ENCODE measurements at places on chromosomes 5 and 9.

GRCh38 chr9:134597041-134597913 is 44.3 kb upstream of the COL5A1 start:
- DNase-seq: no peak

- no peak for DNase-seq
Measured at GRCh38 chr5:73682176-73682575, 56.2 kb downstream of the ARHGEF28 start.

DNA sequence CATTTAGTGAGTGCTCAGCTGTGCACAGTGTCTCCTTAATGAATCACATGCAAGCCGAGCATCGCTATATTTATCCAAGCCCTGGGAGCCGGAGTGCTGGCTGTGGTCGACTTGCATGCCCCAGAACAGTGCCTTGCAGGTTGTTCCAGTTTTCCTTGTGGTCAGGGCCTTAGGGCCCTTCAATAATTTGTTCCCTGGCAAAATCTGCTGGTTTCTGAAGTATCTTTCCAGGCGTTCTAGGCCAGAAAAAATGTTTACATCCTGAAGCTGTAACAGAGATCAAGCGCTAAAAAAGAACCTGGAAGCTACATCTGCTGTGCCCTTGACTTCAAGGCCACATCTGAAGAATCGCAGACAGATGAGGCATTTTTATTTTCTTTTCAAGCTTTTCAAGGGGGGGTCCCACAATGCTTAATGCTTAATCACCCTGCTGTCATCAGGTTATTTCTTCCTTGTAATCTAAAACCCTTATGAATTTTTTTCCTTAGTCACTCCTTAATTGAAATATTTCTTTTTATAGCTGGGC is 105.8 kb downstream of the DOCK2 start:
- DNase-seq: peak; percentile 79

- DNase-seq: no peak
Measured at GRCh38 chr5:17096952-17097695, 120.3 kb upstream of the BASP1 start.

GRCh38 chr5:169905017-169905416 is 75.3 kb downstream of the INSYN2B start:
- DNase-seq: no peak

- no peak for DNase-seq
Measured at GRCh38 chr5:34480810-34481528, 175.2 kb upstream of the RAI14 start.

DNA sequence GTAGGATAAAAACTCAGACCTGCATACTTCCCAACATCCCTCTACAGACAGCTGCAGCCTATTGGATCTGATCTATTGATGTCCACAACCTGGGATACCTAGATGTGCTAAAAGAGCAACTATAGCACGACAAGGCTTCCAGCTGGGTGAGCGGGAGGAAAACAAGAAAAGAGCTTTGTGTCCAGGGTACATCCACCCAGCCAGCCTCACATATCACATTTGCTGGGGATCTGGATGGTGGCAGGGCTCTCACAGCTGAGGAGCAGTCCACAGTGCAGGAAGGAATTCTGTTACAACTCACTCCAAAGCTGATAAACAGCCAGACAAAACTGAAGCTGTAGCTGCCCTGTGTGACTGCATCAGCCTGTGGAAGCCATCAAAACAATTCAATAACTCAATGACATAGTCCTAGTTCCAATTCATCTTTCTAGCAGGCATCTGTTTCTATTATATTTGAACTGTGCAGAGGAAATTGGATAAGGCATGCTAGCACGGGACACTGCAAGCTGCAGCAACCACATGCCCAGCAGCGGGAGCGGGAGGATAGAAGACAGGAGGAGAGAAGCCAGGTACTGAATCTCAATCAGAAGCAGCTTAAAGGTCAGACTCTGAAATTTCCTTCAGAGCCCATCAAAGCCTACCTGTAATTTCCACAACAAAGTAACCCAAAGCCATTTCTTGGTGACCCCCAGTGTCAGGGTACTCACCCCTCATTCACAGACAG is 45.0 kb downstream of the MED10 start:
- DNase-seq: no peak

DNA sequence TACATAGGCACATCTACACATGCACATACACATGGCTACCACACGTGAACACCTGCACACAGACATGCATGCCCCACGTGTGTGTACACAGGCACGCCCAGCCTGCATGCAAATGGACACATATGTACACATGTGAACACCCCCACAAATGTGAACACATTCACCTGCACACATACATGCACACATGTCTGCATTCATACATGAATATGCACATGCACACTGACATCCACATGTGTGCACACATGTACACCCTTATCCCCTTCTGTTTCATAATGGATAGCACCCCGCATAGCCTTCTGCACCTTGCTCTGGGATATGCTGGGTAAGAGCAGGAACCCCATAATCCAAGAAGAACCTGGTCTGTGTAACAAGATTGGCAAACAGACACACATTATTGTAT is 66.2 kb downstream of the WNK2 start:
- no peak for DNase-seq

GRCh38 chr5:126927429-126927828 is 102.9 kb downstream of the MARCHF3 start:
- no peak for DNase-seq

GRCh38 chr9:13291718-13292117 is 12.2 kb upstream of the MPDZ start:
- DNase-seq: no peak

- DNase-seq: no peak
Measured at GRCh38 chr9:69078581-69078980, 43.0 kb downstream of the FXN start.

DNA sequence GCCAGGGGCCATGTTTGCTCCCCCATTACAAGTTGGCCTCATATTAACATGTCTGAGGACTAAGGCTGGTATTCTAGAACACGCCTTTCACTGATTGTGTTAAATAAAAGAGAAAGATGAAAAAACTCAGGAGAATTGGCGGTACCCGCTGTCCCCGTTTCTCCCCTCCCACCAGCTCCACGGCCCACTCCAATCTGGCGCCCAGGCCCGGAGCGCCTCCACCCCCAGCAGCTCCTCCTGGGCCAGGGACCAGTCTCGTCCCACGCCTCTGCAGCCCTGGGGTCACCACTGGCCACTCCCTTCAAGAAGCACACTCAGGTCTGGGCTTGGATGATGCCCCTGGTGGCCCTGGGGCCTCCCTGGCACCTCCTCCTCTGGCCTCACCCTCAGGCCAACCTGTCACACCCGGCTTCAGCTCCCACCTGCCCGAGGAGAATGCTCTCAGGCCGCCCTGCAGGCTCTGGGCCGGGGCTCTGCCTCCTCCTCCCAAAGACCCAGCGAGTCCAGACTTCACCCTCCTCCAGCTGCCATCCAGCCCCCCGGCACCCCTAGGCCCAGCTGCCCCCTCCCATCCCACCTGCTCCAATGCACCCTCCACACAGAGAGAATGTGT is 133.0 kb upstream of the PPP1R26 start:
- DNase-seq: no peak

- no peak for DNase-seq
Measured at GRCh38 chr5:6718161-6718681, 5.0 kb downstream of the TENT4A start.

DNA sequence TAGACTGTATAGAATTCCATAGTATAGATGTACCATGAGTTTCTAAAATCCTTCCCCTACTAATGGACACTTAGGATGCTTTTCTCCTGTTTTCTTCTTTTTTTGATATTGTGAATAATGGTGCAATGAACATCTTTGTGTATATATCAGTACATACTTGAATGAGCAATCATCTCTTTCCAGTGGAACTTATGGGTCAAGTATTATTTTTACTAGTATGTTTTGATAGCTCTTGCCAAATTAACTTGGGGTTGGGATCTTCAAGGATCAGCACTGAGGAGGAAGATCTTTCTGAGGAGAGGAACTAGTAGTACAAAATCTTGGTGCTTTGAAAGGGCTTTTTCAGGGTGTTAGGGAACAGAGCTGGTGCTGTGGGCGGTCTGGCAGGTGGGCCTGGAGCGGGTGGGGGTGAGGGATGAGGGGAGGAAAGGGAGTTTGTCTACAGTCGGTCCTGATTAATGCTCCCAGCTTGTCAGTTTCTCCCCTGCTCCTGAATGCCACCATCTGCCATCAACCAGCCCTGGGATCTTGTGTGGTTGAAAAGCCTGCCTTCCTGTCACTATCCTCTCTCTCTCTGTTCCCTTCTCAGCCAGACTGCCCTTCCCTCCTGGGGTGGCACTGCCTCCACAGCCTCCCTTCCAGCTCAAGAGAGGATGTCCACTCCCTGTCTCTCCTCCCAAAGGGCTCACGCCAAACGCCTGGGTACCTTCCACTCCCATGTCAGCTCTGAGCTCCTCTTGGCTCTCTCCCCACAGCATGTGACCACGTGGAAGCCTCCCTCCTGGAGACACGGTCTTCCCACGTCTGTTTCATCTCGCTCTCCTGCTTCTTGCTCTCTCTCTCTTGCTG is 185.9 kb downstream of the DAB2IP start:
- no peak for DNase-seq

- no peak for DNase-seq
Measured at GRCh38 chr5:122435761-122436160, 123.7 kb downstream of the SNCAIP start.

- no peak for DNase-seq
Measured at GRCh38 chr5:8879248-8879647, 666.6 kb downstream of the SEMA5A start.

GRCh38 chr5:27129926-27130325 is 91.5 kb upstream of the CDH9 start:
- DNase-seq: no peak

- DNase-seq: no peak
Measured at GRCh38 chr5:73306741-73307275, 133.8 kb downstream of the TMEM174 start.

DNA sequence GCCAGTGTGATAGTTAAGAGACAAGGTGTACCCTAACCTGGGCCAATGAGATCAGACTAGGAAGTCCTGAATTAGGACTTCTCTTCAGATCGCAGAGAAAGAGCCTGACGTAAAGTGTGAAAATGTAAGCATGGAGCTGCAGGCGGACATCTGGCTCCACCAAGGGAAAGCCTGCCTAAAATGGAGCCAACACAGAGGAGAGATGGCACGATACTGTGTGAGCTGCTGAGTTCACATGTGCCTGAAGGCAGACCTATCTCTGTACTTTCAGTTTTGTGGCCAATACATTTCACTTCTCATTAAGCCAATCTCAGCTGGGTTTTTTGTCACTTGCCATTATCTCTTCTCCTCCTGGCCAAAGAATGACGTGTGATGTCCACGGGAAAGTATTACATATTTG is 210.5 kb downstream of the ELAVL2 start:
- DNase-seq: no peak

DNA sequence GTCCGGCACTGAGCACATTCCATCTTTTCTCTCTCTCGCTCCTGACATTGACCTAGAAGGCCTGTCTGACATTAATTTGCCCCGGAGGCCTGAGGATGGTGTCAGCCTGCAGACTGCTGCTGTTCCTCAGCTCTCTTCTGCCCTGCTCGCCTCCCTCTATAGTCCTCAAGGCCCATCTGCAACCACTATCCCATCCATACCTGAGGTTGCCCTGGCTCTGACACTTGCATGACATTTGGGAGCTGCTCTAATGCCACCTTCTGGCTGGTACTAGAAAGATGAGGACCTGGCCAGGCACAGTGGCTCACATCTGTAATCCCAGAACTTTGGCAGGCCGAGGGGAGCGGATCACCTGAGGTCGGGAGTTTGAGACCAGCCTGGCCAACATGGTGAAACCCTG is 38.6 kb upstream of the GGTA1 start:
- no peak for DNase-seq

DNA sequence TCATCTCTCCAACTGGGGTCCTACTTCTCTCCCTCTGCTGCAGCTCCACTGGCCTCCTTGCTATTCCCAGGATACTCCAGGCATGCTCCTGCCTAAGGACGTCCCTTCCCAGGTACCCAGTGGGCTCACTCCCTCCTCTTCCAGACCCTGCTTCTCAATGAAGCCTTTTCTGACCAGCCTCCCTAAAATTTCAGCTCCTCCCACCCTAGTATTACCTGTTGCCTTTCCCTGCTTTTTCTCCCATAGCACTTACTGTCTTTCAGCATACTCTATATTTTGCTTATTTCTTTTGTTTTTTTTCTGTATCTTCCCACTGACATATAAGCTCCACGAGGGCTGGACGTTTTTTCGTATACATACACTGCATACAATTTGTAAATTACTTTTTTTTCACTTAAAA is 26.1 kb upstream of the FSTL4 start:
- no peak for DNase-seq

- DNase-seq: no peak
Measured at GRCh38 chr9:116002181-116002580, 151.4 kb upstream of the PAPPA start.

DNA sequence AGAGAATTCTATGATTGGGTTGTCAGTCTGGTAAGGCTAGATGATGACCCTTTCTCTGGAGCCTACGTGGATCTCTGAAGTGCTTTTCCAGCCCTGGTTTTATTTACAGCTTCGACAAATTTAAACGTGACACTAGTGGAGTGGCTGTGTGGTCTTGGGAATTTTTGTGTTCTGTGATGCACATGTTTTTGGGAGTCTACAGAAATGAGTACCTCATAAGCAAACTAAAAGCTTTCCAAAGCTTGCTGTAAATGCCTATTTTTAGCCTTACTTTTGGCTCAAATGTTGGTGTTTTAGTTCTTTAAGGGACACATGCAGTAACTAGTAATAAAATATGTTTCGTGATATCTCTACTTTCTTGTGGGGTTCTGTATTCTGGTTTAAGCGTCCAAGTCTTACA is 3.3 kb downstream of the LARP1 start:
- DNase-seq: no peak

GRCh38 chr5:14806456-14806855 is 65.1 kb downstream of the ANKH start:
- DNase-seq: peak; percentile 72

GRCh38 chr9:125564631-125565030 is 142.4 kb downstream of the MAPKAP1 start:
- DNase-seq: no peak

DNA sequence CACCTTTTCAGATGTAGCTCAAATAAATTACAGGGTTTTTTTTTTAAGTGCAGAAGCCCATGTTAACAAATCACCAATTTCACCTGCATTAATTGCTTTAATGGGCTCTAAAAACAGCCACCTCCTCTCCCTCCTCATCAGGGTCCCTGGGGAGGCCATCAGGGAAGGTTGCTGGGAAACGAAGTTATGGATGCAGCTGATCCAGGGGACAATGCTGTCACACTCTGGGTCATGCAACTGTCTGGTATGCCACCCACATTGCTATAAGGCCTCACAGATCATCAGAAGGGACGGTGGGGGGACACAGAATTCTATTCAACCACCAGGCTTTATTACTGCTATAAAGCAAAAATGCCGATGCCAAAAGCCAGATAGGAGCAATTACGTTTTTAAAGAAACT is 9.3 kb downstream of the WHRN start:
- no peak for DNase-seq

DNA sequence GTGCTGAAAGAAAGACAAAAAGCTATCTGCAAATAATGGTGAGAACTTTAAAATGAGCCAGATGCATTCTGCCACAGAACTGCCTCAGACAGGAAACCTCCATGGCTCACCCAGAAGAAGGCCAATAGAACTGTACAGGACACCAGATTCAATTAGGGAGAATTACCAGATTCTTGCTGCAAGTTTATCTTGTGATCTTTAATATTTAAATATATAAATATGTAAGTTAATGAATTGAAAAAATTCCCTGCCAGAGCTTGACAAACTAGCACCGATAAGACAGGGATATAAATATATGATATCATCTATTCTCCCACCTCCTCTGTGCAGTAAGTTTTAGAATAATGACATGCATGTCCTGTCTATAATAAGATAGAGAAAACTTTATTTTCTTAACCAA is 252.8 kb downstream of the PLK2 start:
- no peak for DNase-seq

- no peak for DNase-seq
Measured at GRCh38 chr5:53323511-53323910, 156.9 kb upstream of the FST start.

- no peak for DNase-seq
Measured at GRCh38 chr5:150457121-150457520, 7.6 kb upstream of the RPS14 start.
